ENCODE measurements at places on chromosomes 4 and X. TPM values are rescaled to one million over a fixed set of nuclear protein-coding genes. Genes with fewer than 3 reads are reported as not detected.

MAGEA10 gene
- total RNA-seq: not detected

CFI gene
- total RNA-seq: not detected

SPANXA2 gene
- not detected for total RNA-seq

MTNR1A gene
- total RNA-seq: not detected

GLUD2 gene
- total RNA-seq: 0.23 TPM

HPSE gene
- 11.1 TPM for total RNA-seq

PF4V1 gene
- total RNA-seq: not detected

CXCL11 gene
- 1.2 TPM for total RNA-seq

ATOH1 gene
- not detected for total RNA-seq

AMBN gene
- total RNA-seq: not detected

SLC9A7 gene
- total RNA-seq: 22.4 TPM

ZNF141 gene
- 1.9 TPM for total RNA-seq

VGLL1 gene
- 2.3 TPM for total RNA-seq

CXCL8 gene
- total RNA-seq: 11.3 TPM

WWC2 gene
- 13.0 TPM for total RNA-seq

EGFL6 gene
- not detected for total RNA-seq

GPR50 gene
- total RNA-seq: not detected

OPRPN gene
- total RNA-seq: not detected

BCORL1 gene
- total RNA-seq: 1.7 TPM

TMSB15A gene
- total RNA-seq: not detected

MAGEB1 gene
- total RNA-seq: not detected

F11 gene
- total RNA-seq: not detected

MAGEA2B gene
- total RNA-seq: not detected

DMD gene
- total RNA-seq: 10.9 TPM

RHOXF2B gene
- not detected for total RNA-seq

C4orf36 gene
- total RNA-seq: 6.0 TPM

UTP14A gene
- 24.5 TPM for total RNA-seq

Measured in hair follicular keratinocyte (primary cell).